Muscle of leg (tissue), 16 donors: ENCODE measurements at places on chromosomes 5 and 9. TPM values are rescaled to one million over a fixed set of nuclear protein-coding genes. Genes with fewer than 3 reads are reported as not detected.

GRCh38 chr5:124372457-124372856 is 374.0 kb downstream of the ZNF608 start:
- no peak for DNase-seq
- H3K4me1 ChIP-seq, result no peaks in the 10 kb centered on the region
- no peak overlapping the region for H3K27ac ChIP-seq
- H3K4me3 ChIP-seq, result no peak overlapping the region
- H3K27me3 ChIP-seq, result no peaks in the 10 kb centered on the region
- no peaks in the 10 kb centered on the region for H3K36me3 ChIP-seq

SLC46A2 gene
- 0.04 TPM for total RNA-seq

DNA sequence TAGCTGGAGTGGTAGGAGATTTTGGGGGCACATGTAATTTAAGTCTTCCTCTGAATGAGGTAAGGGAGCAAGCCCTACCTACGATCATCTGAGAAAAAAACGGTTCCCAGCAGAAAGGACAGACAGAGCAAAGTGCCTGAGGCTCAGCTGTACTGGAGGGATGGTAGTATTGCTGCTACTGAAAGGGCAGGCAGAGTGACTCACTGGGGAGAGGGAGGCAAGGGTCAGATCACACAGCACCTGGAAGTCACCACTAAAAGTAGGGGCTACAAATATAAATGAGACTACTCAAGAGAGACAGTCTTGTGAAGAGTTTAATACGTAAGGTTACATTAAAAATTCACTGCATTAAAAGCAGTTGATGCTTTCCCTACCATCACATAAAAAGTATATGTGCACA is 75.9 kb downstream of the NFIB start:
- peaks cover 2% of the 10 kb centered on the region for H3K36me3 ChIP-seq
- no peaks in the 10 kb centered on the region for H3K27me3 ChIP-seq
- peaks cover 11% of the 10 kb centered on the region for H3K4me1 ChIP-seq
- no peak for DNase-seq
- peak overlapping the region; percentile 78 for H3K27ac ChIP-seq
- no peak overlapping the region for H3K4me3 ChIP-seq

SPAG8 gene
- 1.5 TPM for total RNA-seq

FNBP1 gene
- total RNA-seq, result 23.7 TPM

- no peaks in the 10 kb centered on the region for H3K36me3 ChIP-seq
- no peaks in the 10 kb centered on the region for H3K27me3 ChIP-seq
- DNase-seq, result no peak
These were observed 116.5 kb downstream of the SLC1A3 start for GRCh38 chr5:36722900-36723299.

PCDHGB2 gene
- 1.5 TPM for total RNA-seq

- H3K4me3 ChIP-seq, result no peak overlapping the region
- peaks cover 7% of the 10 kb centered on the region for H3K4me1 ChIP-seq
- no peak overlapping the region for H3K27ac ChIP-seq
- DNase-seq, result no peak
These were observed 4.3 kb downstream of the CCL19 start for GRCh38 chr9:34686732-34687131.

SH3GL2 gene
- total RNA-seq, result 0.09 TPM

AMBP gene
- total RNA-seq, result 0.58 TPM

ATP6V0E1 gene
- total RNA-seq, result 92.4 TPM
